Tibial nerve (tissue), 4 donors: ENCODE measurements at places on chromosomes 4 and X. TPM values are rescaled to one million over a fixed set of nuclear protein-coding genes. Genes with fewer than 3 reads are reported as not detected.

HTN1 gene
- total RNA-seq: not detected

RTL9 gene
- not detected for total RNA-seq

EREG gene
- 0.21 TPM for total RNA-seq

GPR34 gene
- total RNA-seq: 8.7 TPM

ZNF518B gene
- 8.8 TPM for total RNA-seq

RNF128 gene
- total RNA-seq: 1.3 TPM

PABPC1L2B gene
- not detected for total RNA-seq

SRPK3 gene
- total RNA-seq: 1.9 TPM

DIAPH2 gene
- 43.7 TPM for total RNA-seq

MBNL3 gene
- 9.2 TPM for total RNA-seq

PGK1 gene
- total RNA-seq: 151 TPM

SULT1B1 gene
- total RNA-seq: 3.3 TPM

NAA11 gene
- total RNA-seq: not detected

ASB5 gene
- total RNA-seq: not detected

ZNF732 gene
- total RNA-seq: 0.63 TPM

- no peak for DNase-seq
Observed at GRCh38 chr4:153426207-153426885, 39.8 kb upstream of the TMEM131L start.

GRCh38 chr4:159463235-159463634, 360.4 kb downstream of the RAPGEF2 start:
- DNase-seq: no peak

GRCh38 chrX:14738643-14739042, 134.2 kb downstream of the FANCB start:
- no peak for DNase-seq

GRCh38 chr4:48103483-48104139, 30.4 kb downstream of the TXK start:
- no peak for DNase-seq

GRCh38 chr4:153223427-153223801, 19.2 kb downstream of the TRIM2 start:
- DNase-seq: no peak

GRCh38 chr4:148951346-148951745, 509.1 kb upstream of the NR3C2 start:
- DNase-seq: no peak

DNA sequence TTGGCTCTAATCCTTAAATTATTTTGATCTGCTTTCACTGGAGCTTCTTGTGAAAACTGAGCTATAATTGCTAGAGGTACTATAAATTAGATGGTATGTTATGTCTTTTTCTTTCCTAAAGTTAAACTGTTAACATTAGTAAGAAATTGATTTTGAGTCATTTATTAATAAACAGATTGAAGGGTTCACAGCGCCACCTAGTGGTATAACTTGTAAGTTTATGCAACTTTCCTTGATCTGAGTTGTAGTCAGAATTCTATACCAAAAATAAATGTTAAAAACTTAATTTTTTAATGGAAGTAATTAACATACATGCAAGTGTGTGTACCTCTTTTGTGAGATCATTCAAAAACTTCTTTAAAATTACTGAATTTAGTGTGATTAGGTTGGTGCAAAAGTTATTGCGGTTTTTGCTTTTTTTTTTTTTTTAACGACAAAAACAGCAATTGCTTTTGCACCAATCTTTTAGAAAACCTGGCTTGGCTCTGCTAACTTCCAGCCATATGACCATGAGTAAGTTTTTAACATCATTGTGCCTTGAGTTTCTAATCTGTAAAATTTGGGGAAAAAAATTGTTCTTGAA, 151.5 kb downstream of the CENPC start:
- peak; percentile 68 for DNase-seq

GRCh38 chr4:151227731-151228130, 49.2 kb upstream of the PRSS48 start:
- DNase-seq: peak; percentile 66

- DNase-seq: no peak
Observed at GRCh38 chr4:38073596-38074234, 113.5 kb downstream of the PTTG2 start.

DNA sequence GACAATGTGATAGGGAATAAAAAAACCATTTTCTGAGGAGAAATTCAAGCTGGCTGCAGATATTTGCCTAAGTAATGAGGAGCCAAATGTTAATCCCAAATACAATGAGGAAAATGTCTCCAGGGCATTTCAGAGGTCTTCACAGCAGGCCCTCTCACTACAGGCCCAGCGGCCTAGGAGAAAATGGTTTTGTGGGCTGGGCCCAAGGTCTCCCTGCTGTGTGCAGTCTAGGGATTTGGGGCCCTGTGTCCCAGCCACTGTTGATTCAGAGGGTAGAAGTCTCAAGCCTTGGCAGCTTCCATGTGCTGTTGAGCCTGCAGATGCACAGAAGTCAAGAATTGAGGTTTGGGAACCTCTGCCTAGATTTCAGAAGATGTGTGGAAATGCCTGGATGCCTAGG, 778.7 kb downstream of the CENPC start:
- DNase-seq: no peak

GRCh38 chr4:151029537-151029936, 14.5 kb upstream of the LRBA start:
- no peak for DNase-seq

GRCh38 chr4:107757283-107757682, 37.2 kb upstream of the PAPSS1 start:
- no peak for DNase-seq

- no peak for DNase-seq
Observed at GRCh38 chr4:26862381-26862915, 1.8 kb downstream of the STIM2 start.

DNA sequence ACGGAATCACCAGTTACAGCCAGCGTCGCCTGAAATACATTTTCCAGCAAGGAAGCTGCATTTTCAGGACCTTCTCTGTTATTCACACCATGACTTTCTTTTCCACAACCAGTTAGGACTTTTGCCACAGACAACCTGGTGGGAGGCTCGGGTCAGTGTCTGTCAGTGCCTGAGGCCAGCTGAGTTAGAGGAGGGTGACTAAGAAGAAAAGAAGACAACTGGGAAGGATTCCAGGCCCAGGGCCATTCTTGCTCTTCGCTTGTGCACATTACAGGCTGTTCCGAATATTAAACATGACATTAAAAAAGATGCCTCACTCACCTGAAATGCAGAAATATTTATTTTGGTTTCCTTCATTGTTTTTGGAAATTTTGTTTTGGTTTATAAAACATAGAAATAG, 21.4 kb upstream of the CENPU start:
- DNase-seq: no peak

DNA sequence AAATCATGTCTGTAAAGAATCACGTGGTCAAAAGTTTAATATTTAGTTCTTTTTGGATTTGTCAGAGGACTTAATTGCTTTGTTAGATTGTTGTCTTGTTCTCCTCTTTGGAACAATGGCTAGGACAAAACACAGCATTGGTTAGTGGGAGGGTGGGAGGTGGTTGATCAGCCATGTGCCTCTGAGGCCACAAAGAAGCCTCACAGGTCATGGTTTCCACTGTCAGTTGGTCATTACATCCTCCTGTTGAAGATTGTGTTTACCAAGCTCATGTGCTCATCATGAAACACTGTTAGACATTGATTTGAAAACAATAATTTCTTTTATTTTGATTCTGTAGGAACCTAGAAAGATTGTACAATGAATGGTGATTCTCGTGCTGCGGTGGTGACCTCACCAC, 31.9 kb downstream of the ADD1 start:
- DNase-seq: no peak

- DNase-seq: no peak
Observed at GRCh38 chr4:90769251-90769650, 642.1 kb downstream of the CCSER1 start.

GRCh38 chrX:130120746-130121504, 10.6 kb upstream of the ELF4 start:
- DNase-seq: peak; percentile 52

DNA sequence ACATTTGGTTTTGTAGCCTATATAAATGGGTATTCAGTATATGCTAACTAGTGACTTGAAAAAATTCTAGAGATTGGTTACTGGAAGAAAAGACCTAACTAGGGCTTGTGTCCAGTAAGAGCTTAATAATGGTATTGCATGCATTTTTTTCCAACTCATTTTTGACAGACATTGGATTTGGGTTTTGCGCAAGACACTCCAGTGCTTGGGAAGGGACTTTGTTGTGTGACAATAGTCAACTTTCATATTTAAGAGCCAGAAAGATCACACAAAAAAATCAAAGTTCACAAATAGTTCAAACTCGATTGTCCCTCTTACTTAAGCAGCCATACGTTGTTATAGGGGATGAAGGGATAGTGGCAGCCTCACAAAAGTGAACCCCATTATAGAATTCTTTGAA, 1.2 kb upstream of the HSD17B11 start:
- DNase-seq: no peak

DNA sequence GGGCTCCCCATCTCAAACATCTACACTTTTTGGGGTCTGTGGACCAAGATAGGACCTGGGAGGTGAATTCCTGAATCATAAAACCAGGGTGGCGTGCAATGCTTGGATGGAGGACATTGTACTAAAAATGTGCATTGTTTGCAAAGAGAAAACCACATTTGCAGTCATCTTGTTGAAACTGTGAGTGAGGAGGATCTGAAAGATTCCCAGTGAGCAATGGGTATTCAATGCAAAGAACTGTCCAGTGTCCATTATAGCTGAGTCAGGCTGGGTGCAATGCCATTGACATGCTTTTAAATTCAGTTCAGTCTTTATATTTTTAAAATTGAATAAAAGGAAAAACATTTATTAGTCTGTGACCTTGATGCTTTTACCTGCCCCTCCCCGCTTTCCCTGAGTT, 215.7 kb downstream of the STK32B start:
- DNase-seq: no peak

DNA sequence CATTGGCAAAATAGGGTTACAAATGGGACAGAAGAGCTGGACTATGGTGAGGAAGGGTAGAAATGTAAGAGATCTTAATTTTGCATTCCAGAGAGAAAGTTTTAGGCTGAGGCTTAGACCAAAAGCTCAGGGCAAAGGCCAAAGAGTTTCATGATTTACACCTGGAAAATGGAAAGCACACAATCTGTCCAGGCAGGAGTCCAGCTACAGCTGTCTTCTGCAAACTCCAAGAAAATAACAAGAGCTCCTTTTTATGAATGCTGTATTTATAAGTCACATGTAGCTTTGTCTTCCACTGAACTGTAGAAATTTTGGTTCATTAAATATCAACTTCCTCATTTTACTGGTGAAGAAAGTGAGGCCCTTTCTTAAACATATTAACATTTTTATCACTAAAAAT, 288.0 kb upstream of the ATOH1 start:
- no peak for DNase-seq

- DNase-seq: no peak
Observed at GRCh38 chrX:109735202-109735744, 2.2 kb upstream of the ACSL4 start.

- no peak for DNase-seq
Observed at GRCh38 chrX:42396136-42396535, 381.8 kb downstream of the PPP1R2C start.

- no peak for DNase-seq
Observed at GRCh38 chr4:88549815-88550214, 26.2 kb upstream of the PYURF start.

GRCh38 chrX:13994104-13994503, 35.6 kb downstream of the GEMIN8 start:
- no peak for DNase-seq

- DNase-seq: no peak
Observed at GRCh38 chr4:76457885-76458284, 22.9 kb downstream of the SHROOM3 start.

- DNase-seq: no peak
Observed at GRCh38 chr4:103626296-103626695, 93.5 kb downstream of the TACR3 start.

DNA sequence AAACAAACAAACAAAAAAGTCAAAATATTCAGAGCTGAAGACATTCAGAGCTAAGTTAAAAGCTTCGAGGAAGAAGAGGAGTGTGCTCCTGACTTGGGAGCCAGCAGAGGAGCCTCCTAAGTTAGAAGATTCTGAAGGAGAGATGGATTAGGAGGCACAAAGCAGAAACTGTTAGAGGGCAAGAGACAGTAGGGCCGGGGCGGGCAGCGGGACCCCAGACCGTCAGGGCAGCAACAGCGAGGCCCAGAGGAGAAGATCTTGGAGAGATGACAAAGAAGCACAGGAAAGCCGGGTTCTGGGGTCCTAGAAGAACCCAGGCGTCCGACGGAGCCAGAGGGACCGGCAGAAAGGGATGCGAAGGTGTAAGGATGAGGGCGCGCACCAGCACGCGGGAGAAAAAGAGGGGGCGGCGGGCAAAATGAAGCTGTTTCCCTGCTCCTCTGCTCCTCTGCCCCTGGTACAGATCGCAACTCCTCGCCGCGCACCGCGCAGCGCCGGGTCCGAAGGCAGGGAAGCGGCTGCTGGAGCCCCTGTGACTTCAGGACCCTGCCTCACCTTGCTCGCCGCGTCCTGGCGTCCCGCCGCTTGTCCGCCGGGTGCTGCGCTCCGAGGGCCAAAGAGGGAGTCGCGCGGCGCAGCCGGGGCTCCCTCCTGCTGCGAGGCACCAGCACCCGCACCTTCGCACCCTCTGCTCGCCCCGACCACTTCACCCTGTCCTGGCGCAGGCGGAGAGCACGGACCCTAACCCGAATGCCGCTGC, 477 bp downstream of the KLHL13 start:
- DNase-seq: peak; percentile 7

- no peak for DNase-seq
Observed at GRCh38 chrX:131393426-131393825, 104.3 kb upstream of the IGSF1 start.

GRCh38 chr4:38667085-38667893, 3.3 kb downstream of the KLF3 start:
- peak; percentile 90 for DNase-seq

DNA sequence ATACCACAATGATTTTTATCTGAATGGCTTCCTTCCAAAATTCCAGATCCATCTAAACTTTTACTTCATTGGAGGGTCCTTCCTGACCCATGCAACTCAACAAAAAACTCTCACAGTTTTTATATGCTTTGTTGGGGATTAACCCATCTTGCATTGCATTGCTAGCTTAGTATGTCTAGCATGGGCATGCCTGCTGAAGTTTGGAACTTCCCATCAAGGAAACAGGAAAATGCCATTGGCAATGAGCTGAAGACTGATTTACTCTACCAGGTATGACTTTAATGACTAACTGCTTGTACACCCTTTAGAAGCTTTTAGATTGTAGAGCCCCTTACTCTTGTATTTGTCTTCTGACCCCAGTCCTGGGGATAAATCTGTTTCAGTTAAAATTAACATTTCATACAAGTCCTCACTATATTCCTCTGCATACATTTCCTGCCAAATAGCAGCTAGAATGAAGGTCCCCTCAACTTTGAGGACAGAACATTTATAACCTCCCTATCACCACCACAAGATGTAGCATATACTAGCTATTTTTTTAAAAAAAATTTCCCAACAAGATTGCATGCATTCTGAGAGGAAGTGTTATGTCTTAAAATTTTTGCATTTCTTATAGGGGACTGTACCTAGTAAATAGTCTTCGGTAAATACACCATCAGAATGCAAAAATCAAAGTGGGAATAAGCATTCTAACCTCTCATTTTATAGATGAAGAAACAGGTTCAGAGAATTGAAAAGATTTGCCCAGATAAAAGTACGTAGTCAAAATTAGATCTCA, 52.5 kb upstream of the ATXN3L start:
- DNase-seq: no peak

GRCh38 chr4:26764231-26764630, 96.4 kb upstream of the STIM2 start:
- no peak for DNase-seq
